ENCODE measurements at places on chromosomes 7 and 10. TPM values are rescaled to one million over a fixed set of nuclear protein-coding genes. Genes with fewer than 3 reads are reported as not detected.

The CCM2 gene
- 24.7 TPM for polyA plus RNA-seq

The UCN3 gene
- polyA plus RNA-seq: not detected

The PPP1R17 gene
- polyA plus RNA-seq: not detected

The MYOZ1 gene
- not detected for polyA plus RNA-seq

The ANXA8 gene
- 0.20 TPM for polyA plus RNA-seq

The ACSM6 gene
- polyA plus RNA-seq: not detected

The TNS3 gene
- 131 TPM for polyA plus RNA-seq

The AMZ1 gene
- polyA plus RNA-seq: 0.67 TPM

The CUL2 gene
- 37.9 TPM for polyA plus RNA-seq

The CFAP58 gene
- 0.35 TPM for polyA plus RNA-seq

The WEE2 gene
- not detected for polyA plus RNA-seq

The AGR2 gene
- 0.60 TPM for polyA plus RNA-seq

The ASB4 gene
- 0.06 TPM for polyA plus RNA-seq

The FRA10AC1 gene
- 7.0 TPM for polyA plus RNA-seq
